ENCODE measurements at places on chromosomes 7 and 10.

DNA sequence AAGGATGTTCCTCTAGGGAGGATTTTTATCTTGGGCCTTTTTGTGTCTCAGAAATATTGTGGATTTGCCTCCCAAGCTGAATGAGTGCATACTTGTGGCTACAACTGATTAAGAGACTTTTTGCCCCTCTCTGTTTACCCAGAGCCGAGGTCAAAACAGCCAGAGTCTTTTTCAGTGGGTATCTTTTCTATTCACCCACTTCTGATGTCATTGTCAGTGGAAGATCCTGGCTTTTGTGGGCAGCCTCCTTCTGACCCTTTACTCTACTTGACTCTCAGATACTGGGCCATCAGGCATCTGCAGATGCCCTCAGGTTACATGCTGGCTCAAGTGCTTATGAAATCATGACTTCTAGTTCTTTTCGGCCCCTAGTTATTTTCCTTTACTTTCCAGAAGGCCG lies 19.6 kb upstream of the PIP4K2A start:
- DNase-seq = no peak

GRCh38 chr7:130292682-130293257 lies at the start of gene CPA4:
Gene CPA4, plus strand, starts transcription at chr7:130293161. Its CDS starts 20 bp downstream, at chr7:130293181.
- DNase-seq = peak; percentile 94

DNA sequence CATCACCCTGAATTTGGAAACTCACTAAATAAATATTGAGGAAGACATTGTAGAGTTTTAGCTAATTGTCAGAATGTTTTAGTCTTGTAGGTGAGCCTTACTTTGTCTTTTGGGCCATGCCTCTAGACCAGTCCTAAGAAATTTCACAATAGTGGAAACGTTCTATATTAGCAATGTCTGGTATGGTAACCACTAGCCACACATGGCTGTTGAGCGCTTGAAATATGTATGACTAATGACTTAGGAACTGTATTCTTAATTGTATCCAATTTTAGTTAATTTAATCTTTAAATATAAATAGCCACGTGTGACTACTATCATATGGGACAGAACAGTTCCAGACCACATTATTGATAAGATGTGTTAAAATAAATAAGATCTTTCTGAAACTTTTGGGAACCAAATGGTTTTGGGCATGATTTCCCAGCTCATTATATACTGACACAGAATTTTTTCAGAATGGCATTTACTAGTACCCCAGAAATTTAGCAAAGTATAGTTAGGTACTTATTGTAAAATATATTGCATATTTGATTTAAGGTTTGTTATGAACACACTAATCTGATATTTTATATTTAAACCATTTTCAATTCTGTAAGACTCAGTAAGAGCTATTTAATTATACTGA lies 95.0 kb downstream of the VPS50 start:
- DNase-seq = peak; percentile 73

- DNase-seq = no peak
Observed at GRCh38 chr10:44908066-44908749, 2.9 kb upstream of the TMEM72 start.

- DNase-seq = no peak
Observed at GRCh38 chr7:116986611-116987565, 33.6 kb downstream of the ST7 start.

GRCh38 chr10:23322082-23322481 lies 22.5 kb downstream of the C10orf67 start:
- no peak for DNase-seq

Data from BJ (cell line).